Body of pancreas (tissue), 4 donors: ENCODE measurements at places on chromosomes 16 and 17. TPM values are rescaled to one million over a fixed set of nuclear protein-coding genes. Genes with fewer than 3 reads are reported as not detected.

The FNDC8 gene
- total RNA-seq = not detected

The TAT gene
- not detected for total RNA-seq

The TAC4 gene
- not detected for total RNA-seq

The CTRB2 gene
- total RNA-seq = 32,261 TPM

The GFAP gene
- total RNA-seq = 2.0 TPM

The GUCY2D gene
- not detected for total RNA-seq

The HP gene
- 3.6 TPM for total RNA-seq

The ZPBP2 gene
- not detected for total RNA-seq

The GNAO1 gene
- 1.6 TPM for total RNA-seq

The KCNG4 gene
- total RNA-seq = not detected

The MAPT gene
- 1.6 TPM for total RNA-seq

The KRTAP4-4 gene
- not detected for total RNA-seq

The STAT3 gene
- total RNA-seq = 79.4 TPM

The RCVRN gene
- not detected for total RNA-seq

The MRC2 gene
- total RNA-seq = 7.0 TPM

The METTL16 gene
- 24.1 TPM for total RNA-seq

The USP43 gene
- 4.2 TPM for total RNA-seq

The TERB1 gene
- total RNA-seq = not detected

The CLEC18C gene
- total RNA-seq = not detected

The CACNG1 gene
- not detected for total RNA-seq

The CDRT15 gene
- not detected for total RNA-seq

The PLLP gene
- total RNA-seq = 32.9 TPM

The PPY gene
- 15.5 TPM for total RNA-seq

The NLRC3 gene
- total RNA-seq = 0.78 TPM

The EXOC3L1 gene
- 2.0 TPM for total RNA-seq

The PNPO gene
- total RNA-seq = 27.8 TPM

The VPS35L gene
- total RNA-seq = 25.4 TPM

The FAM20A gene
- under 0.01 TPM for total RNA-seq

The NUDT7 gene
- total RNA-seq = 9.2 TPM

The TSPOAP1 gene
- total RNA-seq = 21.0 TPM

The OTOA gene
- total RNA-seq = 0.26 TPM

The CHST5 gene
- not detected for total RNA-seq

The RNF222 gene
- not detected for total RNA-seq

The DOC2A gene
- not detected for total RNA-seq

The CD300E gene
- not detected for total RNA-seq

The AGRP gene
- not detected for total RNA-seq

The TOX3 gene
- 1.3 TPM for total RNA-seq

The AOC2 gene
- total RNA-seq = 1.0 TPM

The MYOCD gene
- 0.52 TPM for total RNA-seq

The NPIPA8 gene
- not detected for total RNA-seq
